ENCODE measurements at places on chromosomes 2 and 18.

DNA sequence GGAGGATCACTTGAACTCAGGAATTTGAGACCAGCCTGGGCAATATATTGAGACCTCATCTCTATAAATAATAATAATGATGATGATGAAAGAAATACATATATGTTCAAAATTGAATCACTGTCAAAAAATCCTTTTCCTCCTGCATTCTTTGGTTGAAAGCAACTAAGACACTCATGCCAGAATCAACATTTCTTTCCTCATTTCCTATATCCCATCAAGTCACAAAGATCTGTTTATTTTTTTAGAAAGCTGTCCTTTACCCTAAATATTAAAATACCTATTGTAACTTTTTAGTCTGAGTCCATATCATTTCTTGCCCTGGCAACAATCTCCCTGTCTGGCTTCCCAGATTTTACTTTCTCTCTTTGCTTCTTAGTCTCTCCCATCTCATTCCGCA is 31.8 kb upstream of the PPP4R3B start:
- no peak for DNase-seq

DNA sequence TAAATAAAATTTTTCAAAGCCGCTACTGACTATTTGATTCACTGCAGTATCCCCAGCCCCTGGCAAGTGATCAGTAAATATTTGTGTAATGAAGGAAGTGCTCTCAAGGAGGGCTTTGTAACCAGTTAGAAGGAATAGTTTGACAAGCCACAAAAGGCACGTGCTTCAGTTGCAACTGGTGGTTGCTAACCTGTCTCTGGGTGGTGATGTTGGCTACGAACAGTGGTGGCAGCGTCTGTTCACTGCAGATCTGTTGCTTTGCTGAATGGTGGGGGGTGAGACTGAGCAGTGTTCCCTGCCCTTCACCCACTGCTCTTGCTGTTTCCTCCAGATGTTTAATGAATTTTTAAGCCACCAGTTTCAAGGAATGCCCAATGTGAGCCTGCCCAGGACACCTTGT is 73.9 kb upstream of the SIX2 start:
- no peak for DNase-seq

DNA sequence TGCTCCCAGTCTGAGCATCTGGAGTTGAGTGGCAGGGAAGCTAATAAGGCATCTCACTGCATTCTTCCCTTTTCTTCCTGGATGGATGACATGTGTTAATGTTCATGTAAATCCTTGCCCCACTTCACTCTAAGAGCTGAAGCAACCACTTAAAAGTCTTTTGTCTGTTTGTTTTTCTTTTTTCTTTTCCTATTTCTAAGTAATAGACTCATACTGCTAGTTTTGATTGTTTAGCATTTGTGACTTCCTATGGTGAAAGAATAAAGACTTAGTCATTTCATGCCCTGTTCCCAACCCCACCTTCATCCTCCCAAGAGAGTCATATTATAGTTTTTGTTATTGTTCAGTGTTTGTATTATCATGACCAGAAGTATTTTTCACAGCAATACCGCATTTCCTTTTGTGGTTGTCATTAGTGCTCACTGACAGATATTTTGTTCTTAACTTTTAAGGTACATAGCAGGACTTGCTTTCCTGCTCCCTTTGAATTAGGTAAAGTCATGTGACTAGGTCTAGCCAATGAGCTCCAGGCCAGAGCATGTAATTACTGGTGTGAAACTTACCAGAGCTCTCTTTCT is 18.1 kb upstream of the SPP2 start:
- DNase-seq = no peak

- DNase-seq = no peak
Measured at GRCh38 chr2:31534636-31535035, 46.1 kb downstream of the SRD5A2 start.

DNA sequence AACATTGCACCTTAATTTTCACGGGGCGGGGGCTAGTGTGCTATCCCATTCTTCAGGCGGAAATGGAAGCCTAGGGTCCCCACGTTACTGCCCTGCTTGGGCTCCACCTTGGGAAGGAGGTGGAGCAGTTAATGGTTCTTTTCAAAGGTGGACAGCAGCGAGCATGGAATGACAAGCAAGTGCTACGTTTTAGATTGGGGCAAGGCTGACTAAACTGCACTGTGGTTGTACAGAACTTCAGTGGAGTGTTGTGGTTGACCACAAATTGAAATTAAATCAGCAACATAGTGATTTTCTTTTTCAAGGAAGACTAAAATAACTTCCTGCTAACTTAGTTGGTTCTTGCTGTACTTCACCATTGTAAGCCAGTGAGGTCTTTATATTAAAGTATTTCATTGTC is 47.0 kb downstream of the CHRNA1 start:
- no peak for DNase-seq

DNA sequence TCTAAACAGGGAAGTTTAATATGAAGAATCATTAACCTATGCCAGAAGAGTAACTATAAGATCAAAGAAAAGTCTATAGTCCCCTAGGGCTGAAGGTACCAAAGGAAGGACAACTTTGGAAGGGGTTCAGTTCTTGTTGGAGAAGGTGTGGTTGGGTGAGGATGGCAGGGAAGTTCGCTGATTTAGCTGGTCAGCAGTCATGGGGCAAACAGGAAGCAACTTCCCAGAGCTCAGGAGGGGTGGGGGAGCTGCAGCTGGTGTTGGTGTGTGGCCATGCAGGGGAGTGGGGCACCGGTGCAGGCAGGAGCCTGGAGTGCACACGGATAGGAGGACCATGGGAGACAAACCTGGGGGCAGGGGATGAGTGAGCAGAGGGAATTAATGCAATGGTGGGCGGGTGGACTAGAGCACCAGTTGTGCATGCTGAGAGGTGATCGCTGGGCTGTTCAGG is 34.0 kb downstream of the FHOD3 start:
- DNase-seq = no peak

DNA sequence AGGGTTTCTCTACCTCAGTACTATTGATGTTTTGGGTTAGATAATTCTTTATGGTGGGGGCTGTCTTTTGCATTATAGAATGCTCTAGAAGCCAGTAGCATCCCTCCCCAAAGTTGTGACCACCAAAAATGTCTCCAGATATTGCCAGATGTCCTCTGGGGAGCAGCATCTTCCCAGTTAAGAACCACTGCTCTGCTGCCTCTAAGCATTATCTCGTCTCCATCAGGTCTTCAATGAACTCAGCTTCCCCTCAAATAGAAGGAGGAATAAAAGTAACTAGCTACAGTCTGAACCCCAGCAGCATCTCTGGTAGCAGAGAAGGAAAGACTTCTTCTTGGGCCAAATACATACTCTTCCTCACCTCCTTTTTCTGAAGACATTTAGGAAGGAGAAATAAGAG is 244.1 kb downstream of the AGPS start:
- DNase-seq = no peak

- DNase-seq = no peak
Measured at GRCh38 chr2:493228-493627, 184.0 kb downstream of the TMEM18 start.

DNA sequence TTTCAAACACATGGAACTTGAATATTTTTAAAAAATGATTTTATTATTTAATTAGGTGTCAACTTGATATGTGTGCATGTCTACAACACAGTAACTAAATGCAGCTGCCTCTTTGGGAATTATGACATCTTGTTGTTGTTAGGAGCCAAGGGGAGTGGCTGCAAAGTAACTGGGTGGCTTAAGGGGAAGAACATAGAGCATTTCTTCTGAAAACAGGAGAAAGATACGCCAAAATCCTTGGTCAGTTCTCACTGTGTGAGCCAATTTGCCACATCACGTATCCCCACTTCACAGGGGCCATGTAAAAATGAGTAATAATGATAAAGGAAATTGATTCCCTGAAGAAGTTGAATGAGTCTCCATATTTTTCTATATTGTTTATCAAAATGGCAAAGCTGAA is 309.8 kb upstream of the COL3A1 start:
- DNase-seq = no peak

- DNase-seq = no peak
Measured at GRCh38 chr2:96872591-96873349, 2.9 kb upstream of the SEMA4C start.

DNA sequence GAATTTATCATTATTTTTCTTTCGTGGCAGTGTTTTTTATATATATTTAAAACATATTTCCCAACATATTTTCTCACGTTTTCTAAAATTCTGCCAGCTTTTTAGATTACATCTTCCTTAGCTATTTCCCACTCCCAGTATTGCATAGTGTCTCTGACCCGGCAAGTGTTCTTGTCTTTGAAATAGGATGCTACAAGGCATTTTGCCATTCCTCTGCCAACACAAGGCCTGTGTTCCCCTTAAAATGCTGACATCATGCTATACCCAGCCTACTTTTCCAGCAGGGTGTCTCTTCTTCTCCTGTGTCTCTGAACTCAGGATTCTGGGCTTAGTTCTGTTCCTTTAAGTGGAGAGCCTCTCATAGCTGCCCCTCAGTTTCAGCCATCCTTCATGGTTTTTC is 115.2 kb downstream of the DIS3L2 start:
- no peak for DNase-seq

Measured in stimulated activated CD8-positive, alpha-beta memory T cell treated with anti-CD3 and anti-CD28 coated beads, Interleukin-7, amount 100 ng/mL, for 1 hour (primary cell).